ENCODE measurements at places on chromosomes 6 and 20.

DNA sequence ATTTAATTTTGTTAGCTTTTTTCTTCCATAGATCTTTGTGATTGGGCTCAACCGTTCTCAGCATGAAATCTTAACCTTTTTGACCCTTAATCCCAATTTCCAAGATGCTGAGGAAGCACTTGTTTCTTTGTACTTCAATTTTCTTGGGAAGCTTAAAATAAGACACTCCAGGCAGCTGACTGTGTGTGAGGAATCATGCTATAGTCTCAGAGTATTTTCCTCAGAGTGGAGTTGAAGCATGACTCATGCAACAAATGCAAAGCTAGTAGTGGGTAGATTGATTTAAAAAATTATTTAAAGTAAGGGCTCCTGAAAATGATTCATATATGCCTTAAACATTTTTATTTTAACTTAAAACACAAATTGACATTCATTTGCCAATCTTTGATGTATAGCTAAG is 168.7 kb downstream of the BTBD3 start:
- DNase-seq: no peak

DNA sequence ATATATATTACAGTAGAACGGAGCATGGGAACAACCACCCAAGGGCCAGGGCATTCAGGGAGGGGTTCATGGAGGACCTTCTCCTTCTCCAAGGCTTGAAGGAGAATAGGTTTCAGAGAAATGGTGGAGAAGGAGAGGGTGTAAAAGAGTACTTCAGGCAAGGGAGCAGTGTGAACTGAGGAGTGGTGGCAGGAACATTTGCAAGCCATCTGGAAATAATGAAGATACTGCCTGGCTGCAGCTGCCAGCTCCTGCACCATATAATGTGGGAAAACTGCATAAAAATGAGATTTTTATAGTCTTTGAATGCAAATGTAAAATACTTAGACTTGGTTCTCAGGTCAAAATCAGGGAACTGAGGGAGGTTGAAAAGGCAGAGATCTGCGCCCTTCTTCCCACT is 9.6 kb upstream of the DEFB121 start:
- no peak for DNase-seq

DNA sequence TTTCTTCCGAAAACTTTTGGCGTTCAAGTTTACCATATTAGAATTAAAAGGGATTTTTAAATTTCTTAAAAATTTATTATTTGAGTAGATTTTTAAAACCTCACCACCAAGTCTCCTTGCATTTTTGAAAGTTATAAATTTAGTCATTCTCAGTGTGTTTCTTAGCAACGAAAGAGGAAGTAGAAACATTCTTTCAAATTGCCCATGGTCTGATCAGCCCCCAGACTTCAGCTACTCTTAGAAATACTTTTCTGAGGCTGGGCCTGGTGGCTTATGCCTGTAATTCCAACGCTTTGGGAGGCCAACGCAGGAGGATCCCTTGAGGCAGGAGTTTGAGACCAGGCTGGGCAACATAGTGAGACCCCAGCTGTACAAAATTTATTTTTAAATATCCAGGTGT is 15.1 kb upstream of the RTF2 start:
- no peak for DNase-seq

- DNase-seq: no peak
Measured at GRCh38 chr20:3616250-3616649, 46.9 kb downstream of the GFRA4 start.

- DNase-seq: no peak
Measured at GRCh38 chr6:39898625-39899024, 35.6 kb downstream of the MOCS1 start.

- no peak for DNase-seq
Measured at GRCh38 chr6:3926150-3926482, 76.9 kb downstream of the FAM50B start.

GRCh38 chr20:42484790-42485375 is 704.8 kb downstream of the PTPRT start:
- no peak for DNase-seq

DNA sequence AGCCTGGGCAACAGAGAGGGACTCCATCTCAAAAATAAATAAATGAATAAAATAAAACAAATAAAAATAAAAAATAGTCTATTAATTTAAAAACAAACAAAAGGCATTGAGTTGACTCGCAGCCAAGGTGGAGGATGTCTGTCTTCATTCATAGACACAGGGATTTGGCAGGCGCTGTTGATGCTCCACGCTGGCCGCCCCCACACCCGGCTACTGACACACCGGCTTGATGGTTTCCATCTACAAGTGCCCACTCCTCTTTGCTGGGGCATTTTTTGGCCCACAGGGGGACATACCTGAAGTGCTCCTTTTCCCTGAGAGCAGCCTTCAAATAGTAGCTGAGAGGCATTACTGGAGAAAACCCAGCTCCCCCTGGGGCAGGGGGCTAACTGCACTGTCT is 178.3 kb upstream of the RALGAPA2 start:
- no peak for DNase-seq

DNA sequence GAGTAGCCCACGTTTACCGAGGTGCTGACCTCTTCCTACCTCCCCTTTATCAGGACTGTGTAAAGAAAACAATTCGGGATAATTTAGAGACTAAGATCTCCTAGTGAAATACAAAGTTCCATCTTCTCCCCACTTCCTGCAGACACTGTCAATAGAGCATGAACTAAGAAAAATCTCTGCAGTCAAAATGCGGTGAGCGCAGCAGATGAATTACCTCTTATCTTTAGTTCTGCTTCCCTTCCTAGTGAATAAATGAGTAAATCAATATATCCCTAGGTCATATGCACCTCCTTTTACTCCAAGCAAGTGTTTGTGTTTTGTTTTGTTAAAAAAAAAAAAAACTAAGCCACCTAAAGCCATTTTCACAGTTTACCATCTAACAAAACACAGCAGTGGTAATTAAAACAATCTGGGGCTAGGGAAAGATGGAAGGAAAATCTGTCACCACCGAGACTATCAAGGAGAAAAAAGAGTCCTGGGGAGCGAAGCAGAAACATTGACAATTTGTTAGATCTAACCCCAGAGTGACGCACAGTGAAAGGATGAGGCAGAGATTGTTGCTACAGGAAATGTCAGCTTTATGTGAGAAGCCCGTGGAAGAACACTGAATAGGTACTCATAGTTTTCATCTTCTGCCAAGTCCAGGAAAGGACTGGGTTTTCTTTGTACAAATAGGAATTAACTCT is 159.4 kb upstream of the SPTLC3 start:
- DNase-seq: no peak

DNA sequence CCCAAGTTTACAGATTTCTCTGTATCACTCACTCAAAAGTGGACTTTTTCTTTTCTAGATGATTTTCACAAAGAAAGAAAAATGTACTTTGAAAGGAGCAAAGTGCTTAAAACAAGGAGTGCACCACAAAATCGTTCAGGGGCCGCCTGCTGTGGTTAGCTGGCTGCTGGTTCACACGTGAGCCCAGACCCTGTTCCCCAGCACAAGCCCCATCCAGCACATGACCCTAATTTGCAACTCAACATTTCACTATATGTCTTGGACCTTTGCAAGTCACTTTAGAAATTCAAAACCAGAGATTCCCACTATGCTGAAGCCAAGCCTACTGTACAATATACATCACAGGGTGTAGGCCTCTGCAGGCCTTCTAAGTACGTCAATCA is 95.5 kb upstream of the NHSL1 start:
- DNase-seq: no peak

GRCh38 chr6:129359811-129360681 is 349.9 kb downstream of the ARHGAP18 start:
- DNase-seq: no peak

DNA sequence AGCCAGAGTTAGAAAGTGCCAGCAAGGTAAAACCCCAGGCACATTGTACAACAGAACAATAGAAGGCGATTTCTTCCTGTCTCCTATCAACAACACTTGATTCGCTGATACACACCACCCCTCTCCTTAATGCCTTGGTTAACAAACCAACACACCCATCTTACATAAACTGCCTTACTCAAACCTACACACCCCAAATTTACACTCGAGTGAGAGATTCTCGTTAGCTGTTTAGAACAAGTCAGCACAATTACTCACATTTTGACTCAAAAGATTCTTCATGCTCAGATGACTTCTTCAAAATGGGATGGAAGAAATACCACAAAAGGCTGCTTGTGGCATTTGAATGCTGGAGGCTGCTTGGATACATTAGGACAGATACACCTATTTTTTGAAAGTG is 80.0 kb upstream of the FOXQ1 start:
- no peak for DNase-seq

- no peak for DNase-seq
Measured at GRCh38 chr6:154487367-154488247, 22.9 kb downstream of the CNKSR3 start.

DNA sequence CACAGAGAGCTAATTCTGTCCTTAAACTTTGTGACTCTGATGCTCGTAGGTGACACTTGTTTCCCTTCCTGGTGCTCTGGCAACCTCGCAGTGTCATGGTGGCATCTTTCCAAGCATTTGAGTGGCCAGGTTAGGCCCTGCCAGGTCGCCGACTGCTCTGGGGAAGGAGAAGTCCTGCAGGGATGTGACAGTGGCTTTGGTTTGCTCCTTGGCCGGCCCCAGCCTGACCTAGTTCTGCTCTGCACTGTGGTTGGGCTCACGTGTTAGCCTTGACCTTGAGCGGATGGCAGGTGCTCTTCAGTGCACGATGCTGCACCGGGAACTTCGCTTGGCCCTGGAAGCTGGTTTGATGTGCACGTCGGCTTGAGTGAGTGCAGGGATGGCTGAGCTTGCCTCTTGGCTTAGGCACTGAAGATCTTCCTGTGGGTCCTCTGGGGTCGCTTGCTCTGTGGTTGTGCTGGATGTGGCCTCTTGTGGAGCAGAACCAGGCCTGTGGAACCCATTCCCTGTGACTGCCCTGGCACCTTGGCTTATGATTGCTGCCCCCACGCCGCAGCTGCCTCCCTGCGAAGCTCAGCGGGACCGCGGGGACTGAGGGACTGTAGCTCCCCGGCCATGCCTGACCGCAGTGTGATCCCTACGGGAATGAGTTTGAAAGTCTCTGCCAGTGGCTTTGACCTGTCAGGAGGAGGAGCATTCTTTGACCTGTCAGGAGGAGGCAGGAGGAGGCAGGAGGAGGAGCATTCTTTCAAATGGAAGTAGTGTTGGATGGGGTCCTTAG is 8.7 kb downstream of the OSBPL2 start:
- DNase-seq: no peak

- DNase-seq: no peak
Measured at GRCh38 chr20:4645109-4645508, 76.6 kb upstream of the PRND start.

- DNase-seq: peak; percentile 43
Measured at GRCh38 chr20:53609491-53610445, 16.1 kb upstream of the ZNF217 start.

DNA sequence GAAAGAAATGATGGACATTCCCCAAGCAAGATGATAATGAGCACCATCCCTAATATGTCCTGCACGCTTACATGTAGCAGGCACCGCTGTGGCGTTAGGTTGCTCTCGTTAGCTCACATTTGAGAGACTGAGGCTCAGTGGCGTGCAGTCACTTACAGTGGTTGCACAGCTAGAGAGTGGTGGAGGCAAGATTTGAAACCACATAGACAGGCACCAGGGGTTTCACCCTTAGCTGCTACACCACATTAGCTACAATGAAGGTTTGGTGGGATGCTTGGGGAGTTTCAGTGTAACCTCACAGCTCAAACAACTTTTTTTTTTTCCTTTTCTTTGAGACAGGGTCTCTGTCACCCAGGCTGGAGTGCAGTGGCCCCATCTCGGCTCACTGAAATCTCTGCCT is 3.7 kb downstream of the COX4I2 start:
- no peak for DNase-seq

- DNase-seq: no peak
Measured at GRCh38 chr6:107666084-107666980, 157.8 kb downstream of the SCML4 start.

- DNase-seq: no peak
Measured at GRCh38 chr6:15950962-15951569, 177.8 kb upstream of the MYLIP start.

DNA sequence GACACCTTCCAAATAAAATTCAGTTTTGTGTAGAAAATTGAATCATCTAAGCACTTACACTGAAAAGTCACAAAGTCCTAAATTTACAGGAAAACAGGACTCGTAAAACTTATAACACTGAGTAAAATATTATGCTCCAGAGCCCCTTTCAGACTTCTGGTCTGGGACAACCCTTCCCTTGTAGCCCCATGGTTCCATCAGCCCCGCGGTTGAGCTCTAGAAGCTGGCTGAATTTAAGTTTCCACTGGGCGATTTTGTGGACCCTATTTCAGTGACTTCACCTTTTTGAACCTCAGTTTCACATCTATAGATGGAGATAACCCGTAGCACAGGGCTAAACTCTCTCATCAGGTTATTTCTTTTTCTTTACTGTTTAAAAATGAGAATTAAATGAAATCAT is 117.7 kb upstream of the BACH2 start:
- DNase-seq: no peak

DNA sequence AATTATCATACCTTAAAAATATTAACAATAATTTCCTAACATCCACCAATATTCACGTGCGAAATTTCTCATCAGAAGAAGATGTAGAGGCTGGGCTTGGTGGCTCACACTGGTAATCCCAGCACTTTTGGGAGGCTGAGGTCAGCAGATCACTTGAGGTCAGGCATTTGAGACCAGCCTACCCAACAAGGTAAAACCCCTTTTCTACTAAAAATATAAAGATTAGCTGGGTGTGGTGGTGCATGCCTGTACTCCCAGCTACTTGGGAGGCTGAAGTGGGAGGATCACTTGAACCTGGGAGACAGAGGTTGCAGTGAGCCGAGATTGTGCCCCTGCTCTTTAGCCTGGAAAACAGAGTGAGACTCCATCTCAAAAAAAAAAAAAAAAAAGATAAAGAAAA is 36.1 kb upstream of the JAG1 start:
- DNase-seq: no peak

GRCh38 chr20:63572788-63573646 is 1.0 kb downstream of the HELZ2 start:
- no peak for DNase-seq

- no peak for DNase-seq
Measured at GRCh38 chr6:164008902-164009301, 594.4 kb downstream of the QKI start.

Measured in CD8-positive, alpha-beta memory T cell (primary cell).